Central memory CD8-positive, alpha-beta T cell (primary cell): ENCODE measurements at places on chromosomes 7 and 10.

DNA sequence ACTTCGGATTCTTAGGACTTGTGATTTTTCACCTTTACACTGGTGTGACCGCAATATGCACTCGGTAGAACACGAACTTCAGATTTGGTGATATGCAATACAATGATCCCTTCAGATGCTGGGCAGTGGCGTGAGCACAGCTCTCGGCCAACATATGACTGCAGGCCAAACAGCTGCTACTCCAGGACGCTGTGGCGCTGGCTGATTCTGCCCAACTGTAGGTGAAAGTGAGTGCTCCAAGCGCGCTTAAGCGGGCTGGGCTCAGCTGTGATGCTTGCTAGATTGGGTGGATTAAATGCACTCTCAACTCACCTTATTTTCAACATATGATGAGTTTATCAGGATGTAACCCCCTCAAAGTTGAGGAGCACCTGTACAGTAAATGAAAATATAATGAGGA lies 137.6 kb upstream of the RET start:
- DNase-seq, result no peak

DNA sequence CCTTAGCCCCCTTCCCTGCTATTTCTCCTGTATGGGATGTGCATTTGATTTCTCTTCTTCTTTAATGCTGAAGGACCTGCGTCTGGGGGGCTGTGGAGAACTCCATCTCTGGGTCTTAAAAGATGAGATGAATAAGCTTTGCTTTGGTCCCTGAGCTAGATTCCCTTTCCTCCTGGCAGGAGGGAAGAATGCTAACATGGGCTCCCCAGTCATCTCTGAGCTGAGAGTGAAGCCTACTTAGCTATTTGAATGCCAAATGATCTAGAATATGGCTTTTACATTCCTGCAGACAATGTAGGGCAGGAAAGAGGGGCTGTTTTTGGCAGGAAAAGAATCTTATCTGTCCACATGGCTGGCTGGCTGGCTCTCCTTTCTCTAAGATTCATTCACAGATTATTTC lies 62.6 kb upstream of the EFCAB10 start:
- no peak for DNase-seq

DNA sequence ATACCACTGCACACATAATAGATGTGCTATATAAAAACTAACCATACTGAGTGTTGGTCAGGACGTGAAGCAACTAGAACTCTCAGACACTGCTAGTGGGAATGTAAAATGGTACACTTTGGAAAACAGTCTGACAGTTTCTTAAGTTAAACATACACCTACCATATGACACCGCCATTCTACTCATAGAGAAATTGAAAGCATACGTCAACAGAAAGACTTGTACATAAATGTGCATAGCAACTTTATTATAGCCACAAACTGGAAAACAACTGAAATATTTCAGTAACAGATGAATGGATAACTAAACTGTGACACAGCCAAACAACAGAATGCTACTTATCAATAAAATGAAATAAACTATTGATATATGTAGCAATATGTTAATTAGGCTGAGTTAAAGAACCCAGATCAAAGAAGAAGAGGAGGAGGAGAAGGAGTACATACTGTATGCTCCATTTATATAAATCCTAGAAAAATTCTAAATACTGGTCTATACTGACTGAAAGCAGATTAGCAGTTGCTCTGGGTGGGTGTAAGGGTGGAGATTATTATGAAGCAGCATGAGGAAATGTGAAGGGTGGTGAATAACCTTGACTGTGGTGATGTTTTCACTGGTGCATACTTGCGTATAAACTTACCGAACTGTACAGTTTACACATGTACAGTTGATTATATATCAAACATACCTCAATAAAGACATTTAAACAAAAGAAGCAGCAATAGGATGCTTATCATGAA lies 48.6 kb downstream of the ARHGAP21 start:
- no peak for DNase-seq

- DNase-seq, result no peak
Observed at GRCh38 chr7:16883918-16884317, 2.1 kb upstream of the AGR3 start.

GRCh38 chr10:48400850-48401220 lies 94.4 kb downstream of the MAPK8 start:
- DNase-seq, result no peak

GRCh38 chr10:65365878-65366277 lies 1560.0 kb upstream of the LRRTM3 start:
- DNase-seq, result no peak

DNA sequence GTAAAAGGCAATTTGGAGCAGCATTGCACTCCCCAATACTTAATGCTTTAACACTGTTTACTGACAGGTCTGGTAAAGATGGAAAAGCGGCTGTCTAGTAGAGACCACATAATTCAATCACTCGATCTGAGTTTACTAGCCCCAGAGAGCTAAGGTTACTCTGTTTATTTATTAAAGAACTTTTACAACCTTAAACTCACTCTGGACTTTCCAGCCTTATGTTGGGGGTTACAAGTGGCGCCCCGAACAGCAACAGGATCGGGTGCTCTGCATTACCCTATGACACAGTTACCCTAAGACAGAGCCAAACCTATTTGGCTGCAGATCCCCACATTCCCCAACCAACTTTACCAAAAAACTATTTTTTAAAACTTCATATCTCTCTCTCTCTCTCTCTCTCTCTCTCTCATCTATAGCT lies 43.9 kb downstream of the MRPS24 start:
- DNase-seq, result no peak

DNA sequence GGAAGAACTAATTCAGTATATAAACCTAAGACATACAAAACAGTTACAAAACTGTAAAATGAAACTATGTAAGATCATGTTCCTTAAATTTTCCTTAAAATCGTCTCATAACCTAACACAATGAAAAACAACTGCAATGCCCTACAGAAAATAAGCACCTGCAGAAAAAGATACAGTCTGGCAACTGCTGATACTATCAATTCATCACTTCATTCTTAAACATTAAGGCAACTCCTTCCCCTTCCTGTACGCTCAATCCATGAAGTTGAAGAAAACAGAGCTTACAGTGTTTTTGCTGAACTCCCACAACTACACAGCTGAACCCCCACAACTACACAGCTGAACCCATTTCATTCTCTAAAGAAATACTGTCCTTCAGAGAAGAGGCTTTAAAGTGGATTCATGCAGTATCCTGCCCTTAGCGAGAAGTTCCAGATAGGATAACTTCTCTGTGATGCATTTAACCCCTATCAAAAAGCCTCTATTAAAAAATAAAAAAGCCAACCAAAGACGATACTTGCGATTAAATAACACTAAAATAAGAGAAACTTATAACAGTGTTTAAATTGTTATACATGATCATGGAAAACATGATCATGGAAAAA lies 50.0 kb downstream of the JMJD1C start:
- DNase-seq, result no peak

GRCh38 chr10:74842301-74842954 lies 16.0 kb downstream of the KAT6B start:
- no peak for DNase-seq

DNA sequence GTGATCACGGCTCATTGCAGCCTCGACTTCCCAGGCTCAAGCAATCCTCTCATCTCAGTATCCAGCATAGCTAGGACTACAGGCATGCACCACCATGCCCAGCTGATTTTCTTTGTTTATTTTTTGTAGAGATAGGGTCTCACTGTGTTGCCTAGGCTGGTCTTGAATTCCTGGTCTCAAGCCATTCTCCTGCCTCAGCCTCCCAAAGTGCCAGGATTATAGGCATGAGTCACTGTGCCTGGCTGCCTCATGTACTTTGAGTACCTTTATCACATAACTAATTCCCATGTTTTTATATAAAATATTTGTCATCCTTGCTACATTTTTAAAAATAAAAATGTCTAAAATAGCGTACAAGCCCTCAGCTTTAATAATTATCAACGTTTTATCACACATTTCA lies 35.3 kb upstream of the CCDC3 start:
- no peak for DNase-seq

GRCh38 chr7:123795917-123796316 lies 47.1 kb upstream of the WASL start:
- no peak for DNase-seq

GRCh38 chr7:5792268-5792667 lies 10.8 kb upstream of the RNF216 start:
- no peak for DNase-seq

DNA sequence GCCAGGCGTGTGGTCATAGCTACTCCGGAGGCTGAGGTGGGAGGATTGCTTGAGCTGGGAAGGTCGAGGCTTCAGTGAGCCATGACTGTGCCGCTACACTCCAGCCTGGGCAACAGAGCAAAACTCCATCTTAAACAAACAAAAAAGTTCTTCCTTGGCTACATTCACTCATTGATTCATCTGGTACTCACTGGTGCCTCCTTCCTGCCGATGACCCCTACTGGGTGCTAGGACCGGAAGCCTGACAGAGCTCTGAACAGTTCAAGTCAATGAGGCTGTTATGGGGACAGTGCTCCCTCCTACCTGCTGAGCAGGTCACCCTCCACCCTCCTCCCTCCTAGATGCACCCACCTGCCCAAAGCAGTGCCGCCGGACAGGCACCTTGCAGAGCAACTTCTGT lies 4.9 kb downstream of the PCOLCE start:
- no peak for DNase-seq

- no peak for DNase-seq
Observed at GRCh38 chr10:100978121-100978900, 9.0 kb downstream of the MRPL43 start.

DNA sequence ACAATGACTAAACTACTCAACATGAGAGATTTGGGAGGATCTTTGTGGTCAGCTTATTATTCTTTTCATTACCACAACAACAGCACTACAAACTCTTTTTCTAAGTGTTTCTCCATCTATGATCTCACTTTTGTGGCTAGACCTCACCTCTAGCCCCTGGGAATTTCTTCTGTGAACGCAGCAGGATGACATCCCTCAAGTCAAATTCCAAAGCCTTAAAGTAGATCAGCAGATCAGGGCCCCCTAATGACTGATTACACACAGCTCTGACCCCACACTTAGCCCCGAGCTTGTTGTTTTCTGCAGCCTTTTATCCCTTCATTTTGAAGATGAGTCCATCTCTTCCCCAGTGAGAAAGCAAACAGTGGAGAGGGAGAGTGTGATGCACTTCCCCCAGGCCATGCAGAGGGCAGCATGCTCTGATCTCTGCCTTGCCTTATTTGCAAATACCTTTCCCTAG lies 27.3 kb downstream of the TFAM start:
- DNase-seq, result no peak

DNA sequence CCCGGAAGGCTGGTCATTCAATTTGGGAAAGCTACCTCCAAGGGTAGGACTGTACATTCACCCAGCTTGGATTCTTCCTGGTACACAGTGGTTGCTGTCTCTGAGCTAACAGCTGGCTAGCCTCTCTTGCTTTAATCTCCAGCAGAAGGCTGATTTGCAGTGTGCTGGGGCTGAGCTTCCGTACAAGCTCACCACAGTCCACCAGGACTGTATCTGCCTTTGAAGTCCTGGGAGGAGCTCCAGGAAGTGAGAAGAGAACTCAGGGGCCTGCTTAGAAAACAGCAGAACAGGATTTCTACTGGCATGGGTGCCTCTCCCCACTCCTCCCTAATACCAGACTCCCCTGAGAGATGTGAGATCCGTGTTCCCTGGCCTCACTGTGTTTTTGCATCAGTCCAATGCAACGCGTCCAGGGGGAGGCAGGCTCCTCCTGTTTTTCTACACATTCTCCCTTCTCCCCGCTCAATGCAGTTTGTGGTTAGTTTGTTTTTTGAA lies 6.6 kb downstream of the AFAP1L2 start:
- no peak for DNase-seq

DNA sequence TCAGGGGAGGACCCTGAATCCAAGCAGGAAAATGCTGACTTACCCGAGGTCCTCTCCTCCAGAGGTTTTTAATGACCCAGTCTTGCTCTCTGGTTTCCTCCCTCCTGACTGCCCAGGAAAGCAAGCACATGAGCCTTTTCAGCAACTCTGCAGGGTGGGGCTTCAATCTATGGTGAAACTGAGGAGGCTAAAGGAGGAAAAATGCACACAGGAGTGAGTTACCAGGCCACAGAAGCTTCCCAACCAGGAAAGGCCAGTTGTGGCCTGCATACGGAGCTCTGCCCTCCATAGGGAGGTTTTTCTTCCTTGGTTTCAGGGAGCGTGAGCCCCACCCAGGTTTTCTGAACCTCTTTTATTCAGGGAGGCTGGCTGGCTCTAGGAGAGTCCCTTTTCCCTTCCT lies 14.1 kb upstream of the DLG5 start:
- no peak for DNase-seq

GRCh38 chr7:124399941-124400340 lies 365.7 kb downstream of the GPR37 start:
- DNase-seq, result no peak

DNA sequence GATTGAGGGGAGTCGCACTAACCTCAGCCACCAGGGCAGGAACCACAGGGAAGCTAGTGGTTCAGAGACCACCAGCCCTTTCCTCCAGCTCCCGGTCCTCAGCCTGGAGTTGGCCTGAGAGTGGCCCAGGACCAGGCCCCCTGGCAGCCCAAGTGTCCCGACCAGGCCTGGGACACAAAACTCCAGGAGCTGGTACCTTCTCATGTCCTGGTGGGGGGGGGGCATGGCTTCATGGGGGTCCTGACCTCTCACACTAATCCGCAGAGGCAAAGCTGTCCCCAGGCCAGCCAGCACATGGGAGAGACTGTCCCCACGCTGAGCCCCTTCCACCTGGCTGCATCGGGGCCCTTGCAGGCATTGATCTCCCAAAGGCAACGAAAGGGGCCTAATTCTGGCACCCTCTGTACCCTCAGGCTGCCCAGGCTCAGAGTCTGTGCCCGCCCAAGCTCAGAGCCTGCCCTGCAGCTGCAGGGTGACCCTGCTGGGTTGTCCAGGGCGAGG lies 28.2 kb downstream of the GPRIN2 start:
- no peak for DNase-seq

DNA sequence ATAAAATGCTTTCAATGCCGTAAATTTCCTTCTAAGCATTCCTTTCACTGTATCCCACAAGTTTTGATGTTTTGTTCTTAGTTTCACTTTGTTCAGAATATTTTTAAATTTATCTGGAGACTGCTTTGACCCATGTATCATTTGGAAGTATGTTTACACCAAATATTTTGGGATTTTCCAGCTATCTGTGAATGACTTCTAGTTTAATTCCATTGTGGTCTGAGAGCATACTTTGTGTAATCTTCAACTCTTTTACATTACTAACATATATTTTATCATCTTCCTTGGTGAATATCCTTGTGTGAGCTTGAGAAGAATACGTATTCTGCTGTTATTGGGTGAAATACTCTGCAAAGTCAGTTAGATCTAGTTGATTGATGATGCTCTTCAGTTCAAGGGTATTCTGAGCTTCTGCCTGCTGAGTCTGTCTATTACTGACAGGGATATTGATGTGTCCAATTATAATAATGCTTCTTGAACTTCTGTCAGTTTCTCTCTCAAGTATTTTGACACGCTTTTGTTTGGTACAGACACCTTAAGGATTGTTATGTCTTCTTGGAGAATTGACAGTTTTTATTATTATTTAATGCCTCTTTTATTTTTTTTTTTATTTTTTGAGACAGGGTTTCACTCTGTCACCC lies 31.6 kb downstream of the MKLN1 start:
- DNase-seq, result no peak

DNA sequence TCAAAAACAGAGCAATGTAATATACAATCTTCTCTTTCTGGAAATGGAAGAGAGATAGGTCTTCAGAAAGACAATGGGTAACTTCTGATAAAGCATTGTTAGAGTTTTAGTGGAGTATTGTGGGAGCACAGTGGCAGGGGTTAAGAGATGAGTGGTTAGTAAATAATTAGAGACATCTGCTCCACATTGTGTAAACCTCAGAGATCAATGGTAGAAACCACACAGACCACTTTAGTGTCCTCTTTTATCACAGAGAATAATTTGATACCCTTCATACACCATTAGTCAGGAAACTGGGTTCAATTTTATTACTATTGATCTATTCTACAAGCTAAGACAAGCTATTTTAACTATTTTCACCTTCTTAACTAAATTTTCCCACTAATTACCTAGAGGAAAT lies 35.9 kb upstream of the MAGI2 start:
- no peak for DNase-seq
